ENCODE measurements at places on chromosomes 1 and 21.

DNA sequence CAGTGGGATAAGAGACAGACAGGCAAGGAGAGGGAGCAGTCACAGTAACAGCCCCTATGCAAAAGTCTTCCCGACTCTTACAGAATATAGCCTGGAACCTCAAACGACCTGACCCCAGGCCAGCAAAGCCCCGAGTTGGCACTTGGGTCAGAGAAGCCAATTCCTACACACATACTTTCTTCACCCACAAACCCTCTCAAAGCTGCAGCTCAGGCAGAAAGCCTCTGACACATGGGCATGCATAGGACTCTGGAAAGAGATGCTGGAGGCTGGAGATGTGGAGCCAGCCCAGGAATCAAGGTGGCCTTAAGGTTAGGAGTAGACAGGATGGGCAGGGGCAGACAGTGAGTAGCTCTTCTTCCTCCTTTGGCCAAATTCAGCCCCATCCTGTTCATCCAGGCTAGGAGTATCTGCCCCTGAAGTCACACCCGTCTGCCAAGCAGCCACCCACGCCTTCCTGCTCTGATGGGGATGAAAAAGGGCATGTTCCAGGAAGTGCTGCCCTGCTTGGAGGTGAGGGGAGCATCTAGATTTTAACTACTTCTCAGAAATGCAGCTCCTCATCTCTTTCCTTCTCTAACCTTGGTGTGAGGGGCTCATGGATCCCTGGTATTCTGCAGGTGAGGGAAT is 7.8 kb downstream of the SLC41A1 start:
- DNase-seq = no peak

DNA sequence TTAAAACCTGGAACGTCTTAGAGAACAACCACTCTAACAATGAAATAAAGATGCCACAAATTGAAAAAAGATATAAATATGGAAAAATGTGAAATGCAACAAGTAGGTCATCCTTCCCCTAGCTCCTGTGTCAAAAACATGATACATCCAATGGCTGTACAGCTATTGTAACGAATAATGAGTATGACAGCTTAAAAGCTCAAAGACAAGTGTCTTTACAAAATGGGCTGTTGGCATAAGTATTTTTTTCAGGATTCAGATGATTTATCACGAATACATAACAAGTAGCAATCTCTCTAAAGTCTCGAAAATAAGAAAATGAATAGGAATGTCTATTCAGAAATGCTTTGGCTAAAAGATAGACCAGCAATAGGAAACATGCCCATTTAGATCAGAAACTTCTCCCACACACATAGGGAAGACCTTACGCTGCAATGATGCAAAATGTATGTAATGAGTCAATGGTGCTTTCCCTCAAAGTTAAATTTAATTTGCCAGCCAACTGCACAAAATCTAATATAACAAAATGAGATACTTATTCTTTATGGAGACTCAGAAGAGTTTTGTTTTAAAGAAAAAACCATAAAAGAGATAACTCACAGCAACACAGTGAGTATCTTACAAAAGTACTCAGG is 8.3 kb downstream of the TGFBR3 start:
- DNase-seq = no peak

DNA sequence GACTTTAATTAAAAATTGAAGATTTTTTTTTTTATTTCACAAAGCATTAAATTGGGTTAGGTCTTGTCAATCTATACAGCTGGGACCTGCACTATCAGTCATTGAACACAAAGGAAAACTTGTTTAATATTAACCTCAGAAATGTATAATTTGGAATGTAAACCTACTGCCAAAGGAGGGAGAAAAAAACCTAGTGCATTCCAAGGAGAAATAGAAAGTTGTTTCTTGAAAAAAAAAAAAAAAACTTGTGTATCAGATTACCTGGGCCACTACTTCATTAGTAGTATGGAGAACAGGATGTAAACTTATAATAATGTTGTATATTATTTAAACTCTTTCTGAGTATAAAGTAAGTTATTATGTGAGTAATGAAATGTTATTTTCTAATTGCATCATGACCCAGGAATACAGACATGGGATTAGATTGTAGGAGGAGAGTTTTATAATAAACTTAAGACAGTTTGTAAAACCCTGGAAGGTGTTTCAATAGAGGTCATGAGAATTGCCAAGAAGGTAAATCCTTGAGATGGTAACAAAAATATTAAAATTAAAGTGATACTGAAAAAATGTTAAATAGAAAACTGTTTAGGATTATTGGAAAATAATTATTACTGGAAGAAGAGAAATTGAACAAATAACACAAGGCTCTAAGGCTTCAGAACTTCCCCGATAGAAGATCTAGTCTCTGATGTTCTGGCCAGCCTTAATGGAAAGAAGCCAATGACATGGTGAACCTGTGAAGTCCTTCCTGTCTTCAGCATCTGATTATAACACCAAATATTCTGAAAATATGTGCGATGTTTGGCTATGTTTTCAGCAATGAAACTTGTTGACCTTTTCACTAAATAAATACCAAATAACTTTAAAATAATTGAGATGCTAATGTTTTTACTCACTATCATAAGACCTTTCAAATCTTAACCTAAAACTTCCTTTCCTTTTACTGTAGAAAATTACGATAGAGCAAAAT is 412.8 kb upstream of the LYPLAL1 start:
- no peak for DNase-seq

- no peak for DNase-seq
Observed at GRCh38 chr1:48092401-48092800, 95.2 kb upstream of the TRABD2B start.

- no peak for DNase-seq
Observed at GRCh38 chr1:191305370-191305769, 827.7 kb upstream of the BRINP3 start.

GRCh38 chr1:44851308-44851707 is 8.3 kb upstream of the PTCH2 start:
- DNase-seq = no peak

DNA sequence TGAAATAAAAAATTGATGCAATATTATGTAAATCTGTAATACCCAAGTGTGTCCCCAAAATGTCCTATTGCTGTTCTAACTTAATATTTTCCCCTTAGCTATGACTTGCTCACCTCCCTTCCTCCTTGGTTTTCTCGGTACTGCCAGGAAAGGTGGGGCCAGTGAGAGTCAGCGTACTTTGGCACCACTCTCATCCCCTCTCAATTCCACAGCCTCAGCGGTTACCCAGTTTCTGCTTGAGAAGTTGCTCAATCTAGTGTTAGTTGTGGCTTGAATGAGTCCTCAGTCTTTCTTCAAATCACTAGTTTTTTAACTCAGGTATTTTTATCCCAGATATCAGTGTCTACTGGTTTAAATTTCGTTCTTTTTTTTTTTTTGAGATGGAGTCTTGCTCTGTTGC is 32.3 kb downstream of the BCAS2 start:
- DNase-seq = no peak

DNA sequence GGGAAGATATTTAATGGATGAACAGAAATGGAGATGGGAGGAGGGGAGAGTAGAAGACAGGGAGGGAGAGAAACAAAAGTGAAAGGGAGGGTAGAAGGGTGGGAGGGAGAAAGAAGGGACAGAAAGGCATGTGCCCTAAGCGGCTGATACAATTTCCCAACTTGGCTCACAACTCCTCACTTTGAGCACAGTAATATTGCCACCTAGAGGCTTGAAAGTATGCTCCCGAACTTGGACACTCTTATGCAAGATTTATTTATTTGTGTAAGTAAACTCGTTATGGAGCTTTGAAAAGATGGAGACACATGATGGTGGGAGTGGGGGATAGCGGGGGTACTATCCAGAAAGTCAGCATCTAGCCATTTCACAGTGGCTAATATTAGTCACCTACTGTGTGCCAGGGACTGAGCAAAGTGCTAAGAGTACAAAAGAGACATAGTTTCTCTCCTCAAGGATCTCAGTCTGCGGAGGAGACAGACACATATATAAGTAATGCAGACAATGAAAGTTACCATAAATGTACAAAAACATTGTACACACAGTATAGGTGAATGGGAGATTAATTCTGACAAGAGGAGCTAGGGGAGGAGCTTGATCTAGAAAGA is 189.7 kb downstream of the SEC16B start:
- no peak for DNase-seq

- no peak for DNase-seq
Observed at GRCh38 chr1:76764638-76765454, 102.4 kb upstream of the ST6GALNAC5 start.

GRCh38 chr1:153404086-153404635 is 12.2 kb upstream of the S100A7A start:
- no peak for DNase-seq

GRCh38 chr1:180235502-180236239 is 5.6 kb downstream of the LHX4 start:
- DNase-seq = no peak

DNA sequence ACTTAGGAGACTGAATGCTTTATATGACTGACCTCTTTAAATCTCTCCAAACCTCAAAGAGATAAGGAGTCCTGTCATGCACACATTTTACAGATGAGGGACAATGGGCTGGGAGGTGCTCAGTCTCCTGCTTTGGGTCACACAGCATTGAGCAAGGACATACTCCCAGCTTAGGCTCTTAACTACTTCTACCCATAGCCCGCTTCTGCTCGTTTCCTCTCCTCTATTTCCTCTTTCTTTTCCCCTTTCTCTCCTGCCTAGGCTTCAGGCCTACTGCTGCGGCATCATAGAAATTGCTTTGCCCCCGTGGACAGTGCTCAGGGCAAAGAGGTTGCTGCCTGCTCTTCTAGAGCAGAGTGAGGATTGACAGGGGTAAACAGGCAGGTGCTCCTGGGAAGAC is 12.4 kb upstream of the ZNF691 start:
- DNase-seq = no peak

DNA sequence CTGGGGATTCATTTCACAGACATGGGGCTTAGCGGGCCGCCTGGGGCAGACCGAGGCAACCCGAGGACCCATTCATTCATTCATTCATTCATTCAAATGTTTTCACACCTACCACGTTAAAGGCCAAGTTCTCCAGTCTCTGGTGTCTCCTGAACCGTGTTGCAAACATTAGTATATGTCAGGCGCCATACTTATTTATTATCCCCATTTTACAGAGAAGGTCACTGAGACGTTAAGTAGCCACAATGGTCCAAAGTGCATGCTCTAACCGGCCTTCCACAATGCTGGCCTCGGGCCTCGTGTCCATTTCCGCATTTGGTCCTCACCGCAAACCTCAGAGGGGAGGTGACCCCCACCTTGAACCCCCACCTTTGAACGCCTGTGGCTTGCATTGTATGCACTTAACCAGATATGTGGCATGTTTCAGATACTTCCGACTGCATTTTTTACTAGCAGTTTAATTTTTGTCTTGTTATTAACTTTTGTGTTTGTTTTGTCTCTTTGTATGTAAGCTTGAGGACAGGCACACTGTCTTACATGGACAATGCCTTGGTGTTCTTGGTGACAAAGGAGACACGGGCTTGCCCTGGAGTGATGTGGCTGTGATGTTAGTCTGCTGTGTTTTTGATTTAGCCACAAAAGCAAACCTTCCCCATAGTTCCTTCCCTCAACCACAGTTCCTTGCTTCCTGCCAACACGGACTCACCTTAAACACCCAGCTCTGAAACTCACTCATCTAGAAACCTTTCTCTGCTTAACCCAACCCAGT is 1.2 kb upstream of the IFFO2 start:
- DNase-seq = no peak

Data from T follicular helper cell (primary cell).